ENCODE measurements at places on chromosomes 2 and 18. TPM values are rescaled to one million over a fixed set of nuclear protein-coding genes. Genes with fewer than 3 reads are reported as not detected.

The ZNF2 gene
- 6.9 TPM for total RNA-seq

DNA sequence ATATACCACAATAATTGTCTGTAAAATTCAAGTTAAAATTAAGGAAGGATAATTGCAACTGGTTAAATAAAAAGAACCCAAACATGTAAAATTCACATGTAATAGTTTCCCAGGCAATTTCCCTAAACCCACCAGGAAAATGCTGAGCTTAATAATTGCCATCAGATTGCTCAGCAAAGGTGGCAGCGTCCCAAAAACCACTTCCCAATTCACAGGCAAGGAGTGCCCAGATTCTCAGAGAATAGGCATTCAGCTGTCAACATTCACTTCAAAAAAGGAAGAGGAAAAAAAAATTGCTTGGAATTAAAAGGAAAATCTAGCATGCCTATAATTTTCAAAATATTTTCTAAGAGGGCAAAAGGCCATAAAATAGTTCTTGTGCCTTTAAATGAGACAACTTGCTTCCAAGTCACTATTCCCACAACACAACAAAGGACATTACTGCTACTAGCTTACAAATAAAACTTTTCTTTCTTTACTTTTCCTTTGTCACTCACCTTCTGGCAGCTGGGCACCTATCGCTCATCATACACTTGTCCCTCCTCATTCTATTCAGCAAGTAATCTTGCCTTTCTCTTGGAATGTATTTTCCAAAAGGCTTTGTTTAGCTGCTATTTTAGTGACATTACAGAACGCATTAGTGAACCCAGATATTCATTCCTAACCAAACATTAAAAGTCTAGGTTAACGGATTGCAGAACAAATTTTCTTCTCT lies 15.2 kb downstream of the SRBD1 start:
- no peak overlapping the region for H3K27ac ChIP-seq
- H3K36me3 ChIP-seq, result peaks cover 32% of the 10 kb centered on the region
- H3K4me1 ChIP-seq, result no peaks in the 10 kb centered on the region

DNA sequence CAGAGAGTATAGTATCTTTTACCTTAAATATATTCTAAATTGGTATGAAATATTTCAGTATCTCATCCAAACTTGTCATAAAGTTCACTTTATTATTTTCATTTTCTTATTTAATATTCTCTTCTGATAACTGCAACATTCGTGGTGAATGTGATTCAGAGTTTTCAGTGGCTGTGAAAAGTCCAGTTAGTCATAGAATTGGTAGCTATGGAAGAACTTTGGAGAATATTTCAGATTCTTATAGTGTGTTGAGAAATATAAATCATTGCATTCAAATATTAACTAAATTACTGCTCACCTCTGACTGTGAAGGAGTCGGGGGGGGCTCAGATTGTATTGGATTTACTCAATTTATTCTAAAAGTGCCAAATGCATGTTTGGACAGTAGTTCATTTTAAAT lies 178.6 kb upstream of the VWC2L start:
- H3K27me3 ChIP-seq, result no peaks in the 10 kb centered on the region
- DNase-seq, result no peak
- no peaks in the 10 kb centered on the region for H3K36me3 ChIP-seq

The KCNG2 gene
- not detected for total RNA-seq

The C2orf80 gene
- not detected for total RNA-seq

GRCh38 chr2:190882856-190883582 lies 2.4 kb downstream of the GLS start:
- peak overlapping the region; percentile 93 for H3K27ac ChIP-seq
- no peak for DNase-seq
- no peaks in the 10 kb centered on the region for H3K27me3 ChIP-seq
- H3K36me3 ChIP-seq, result no peaks in the 10 kb centered on the region

Data from esophagus muscularis mucosa (tissue), 4 donors.